Adrenal gland (tissue), 19 donors: ENCODE measurements at places on chromosomes 12 and 14. TPM values are rescaled to one million over a fixed set of nuclear protein-coding genes. Genes with fewer than 3 reads are reported as not detected.

Gene ASCL4
- total RNA-seq: not detected

DNA sequence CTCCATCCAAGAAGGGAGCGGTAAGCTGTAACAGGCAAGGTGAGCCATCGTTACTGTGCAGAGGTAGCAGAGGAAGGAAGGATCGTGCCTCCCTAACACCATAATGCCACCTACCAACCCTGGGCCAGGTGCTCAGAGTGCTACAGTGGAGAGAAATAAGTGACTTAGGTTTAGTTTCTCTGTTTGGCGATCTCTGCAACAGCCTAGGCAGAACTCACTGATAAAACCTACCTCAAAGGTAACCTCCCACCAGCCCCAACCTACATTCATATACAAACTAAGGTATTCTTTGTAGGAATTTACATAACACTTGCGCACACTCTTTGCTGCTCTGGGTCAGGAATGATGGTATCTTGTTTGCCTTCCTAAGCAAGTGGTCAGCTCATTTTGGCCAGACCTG, 93.4 kb upstream of the TMEM132D start:
- H3K4me3 ChIP-seq: no peak overlapping the region
- no peak for DNase-seq
- H3K36me3 ChIP-seq: no peaks in the 10 kb centered on the region
- H3K27me3 ChIP-seq: no peaks in the 10 kb centered on the region
- H3K27ac ChIP-seq: no peak overlapping the region

GRCh38 chr14:75861161-75861621, 120.6 kb downstream of the TGFB3 start:
- no peaks in the 10 kb centered on the region for H3K36me3 ChIP-seq
- H3K4me3 ChIP-seq: no peak overlapping the region
- H3K27me3 ChIP-seq: no peaks in the 10 kb centered on the region
- DNase-seq: no peak

GRCh38 chr12:75908961-75909605, 122.5 kb downstream of the PHLDA1 start:
- peaks cover 17% of the 10 kb centered on the region for H3K4me1 ChIP-seq
- peak; percentile 92 for DNase-seq
- H3K36me3 ChIP-seq: no peaks in the 10 kb centered on the region

DNA sequence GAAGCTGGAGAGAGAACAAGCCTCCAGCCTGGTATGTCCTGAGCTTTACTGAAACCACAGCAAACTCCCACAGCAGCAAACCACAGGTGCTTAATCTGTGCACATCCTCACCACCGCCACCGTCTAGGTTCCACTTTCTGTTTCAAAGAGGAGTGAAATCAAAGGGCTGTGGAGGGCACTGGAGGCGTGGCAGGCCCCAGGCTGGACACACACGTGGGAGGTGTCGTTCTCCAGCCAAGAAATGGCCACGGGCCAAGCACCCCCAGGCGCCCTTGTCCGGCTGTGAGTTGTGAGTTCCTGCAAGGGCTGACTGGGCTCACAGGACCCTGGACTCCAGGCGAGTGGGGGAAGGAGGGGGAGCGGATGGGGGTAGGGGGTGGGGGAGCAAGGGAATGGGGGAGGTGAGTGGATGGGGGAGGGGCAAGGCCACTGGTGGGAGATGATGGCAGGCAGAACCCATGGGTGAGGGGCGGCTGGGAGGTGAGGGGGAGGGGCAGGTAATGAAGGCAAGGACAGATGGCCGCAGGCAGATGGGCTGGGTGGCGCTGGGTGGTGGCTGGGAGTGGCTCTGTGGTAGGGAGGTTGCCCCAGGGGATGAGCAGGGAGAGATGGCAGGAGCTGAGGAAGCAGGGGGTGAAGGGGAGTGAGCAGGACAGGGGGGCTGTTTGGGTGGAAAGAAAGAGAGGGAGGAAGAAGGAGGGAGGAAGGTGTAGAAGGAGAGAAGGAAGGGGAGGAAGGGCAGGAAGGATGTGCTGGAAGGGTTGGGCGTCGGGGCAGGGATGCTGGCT, 86.7 kb downstream of the NCOR2 start:
- H3K27me3 ChIP-seq: no peaks in the 10 kb centered on the region
- H3K4me3 ChIP-seq: no peak overlapping the region
- peaks cover 44% of the 10 kb centered on the region for H3K36me3 ChIP-seq
- H3K27ac ChIP-seq: peak overlapping the region; percentile 19
- no peaks in the 10 kb centered on the region for H3K4me1 ChIP-seq

DNA sequence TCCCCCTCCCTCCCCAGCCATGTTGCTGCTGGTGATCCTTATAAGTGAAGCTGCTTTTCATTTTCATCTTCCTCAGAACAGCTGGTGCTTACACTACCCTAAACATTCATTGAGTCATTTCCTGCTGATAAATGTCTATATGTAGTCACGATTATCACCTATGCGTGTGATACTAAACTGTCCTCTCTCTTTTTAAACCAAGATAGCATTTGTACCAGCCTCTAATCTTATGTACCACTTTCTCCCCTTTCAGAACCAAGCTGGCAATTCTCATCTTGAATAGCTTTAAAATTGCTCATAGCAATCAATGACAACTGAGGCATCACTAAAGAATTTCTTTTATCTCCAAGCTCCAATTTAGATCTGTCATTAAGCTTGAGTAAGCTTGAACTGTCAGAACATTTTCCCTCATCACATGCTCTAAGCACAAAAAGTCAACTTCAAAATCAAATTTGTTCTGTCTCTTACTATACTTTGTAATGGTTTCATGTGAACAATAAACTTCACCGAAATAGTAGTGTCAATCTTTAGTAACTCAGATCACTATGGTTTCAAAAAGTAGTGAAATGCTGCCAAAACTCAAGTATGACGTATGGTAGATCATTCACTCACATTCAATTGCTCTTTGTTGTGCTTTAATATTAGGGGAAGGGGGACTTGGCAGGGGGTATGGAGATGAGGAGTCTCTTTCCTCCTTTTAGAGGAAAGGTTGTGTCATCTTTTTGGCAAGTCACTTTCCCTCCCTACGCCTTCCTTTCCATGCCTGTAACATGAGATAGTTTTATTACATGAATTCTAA, 178.1 kb upstream of the NOVA1 start:
- DNase-seq: no peak
- no peaks in the 10 kb centered on the region for H3K27me3 ChIP-seq

GRCh38 chr14:36293824-36294223, 26.6 kb downstream of the MBIP start:
- DNase-seq: no peak
- no peaks in the 10 kb centered on the region for H3K4me1 ChIP-seq
- no peak overlapping the region for H3K4me3 ChIP-seq
- H3K27ac ChIP-seq: no peak overlapping the region
- peaks cover 22% of the 10 kb centered on the region for H3K36me3 ChIP-seq
- no peaks in the 10 kb centered on the region for H3K27me3 ChIP-seq

- no peak overlapping the region for H3K27ac ChIP-seq
- no peaks in the 10 kb centered on the region for H3K4me1 ChIP-seq
- H3K4me3 ChIP-seq: no peak overlapping the region
- no peak for DNase-seq
- H3K36me3 ChIP-seq: no peaks in the 10 kb centered on the region
Observed at GRCh38 chr12:69570000-69570516, 15.2 kb upstream of the CCT2 start.

DNA sequence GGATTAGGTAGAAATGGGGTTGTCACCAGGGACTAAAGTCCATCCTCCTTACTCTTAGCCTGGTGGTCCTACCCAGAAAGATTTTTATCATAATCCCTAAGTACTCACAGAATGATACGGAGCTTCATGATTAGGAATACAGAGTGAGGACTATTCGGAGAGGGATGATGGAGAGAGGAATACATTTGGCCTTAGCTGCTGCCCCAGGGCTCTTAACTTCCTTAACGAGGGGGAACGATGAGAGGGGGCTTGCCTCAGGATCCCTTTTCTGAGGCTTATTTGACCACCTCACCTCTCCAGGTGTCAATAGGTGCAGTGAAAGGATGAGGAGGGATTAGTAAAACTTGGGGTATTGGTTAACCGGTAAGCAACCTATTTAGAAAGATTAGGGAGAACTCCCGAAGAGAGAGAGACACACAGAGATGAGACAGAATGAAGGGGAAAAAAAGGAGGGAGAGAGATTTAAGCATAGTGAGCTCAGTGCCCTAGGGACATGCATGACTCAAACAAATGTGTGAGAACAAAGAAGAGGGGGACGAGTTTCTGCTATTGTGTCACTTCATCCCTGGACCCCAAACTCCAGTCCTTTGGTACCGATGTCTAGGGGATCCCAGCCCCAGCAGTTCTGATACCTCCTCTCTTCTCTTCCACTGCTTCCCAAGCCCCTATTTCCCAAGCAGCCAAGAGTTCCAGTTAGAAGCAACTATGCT, 1.1 kb downstream of the NFE2 start:
- H3K4me3 ChIP-seq: no peak overlapping the region
- no peaks in the 10 kb centered on the region for H3K36me3 ChIP-seq
- peaks cover 7% of the 10 kb centered on the region for H3K4me1 ChIP-seq
- H3K27ac ChIP-seq: no peak overlapping the region
- peaks cover 3% of the 10 kb centered on the region for H3K27me3 ChIP-seq
- no peak for DNase-seq
